Cortex of kidney (tissue), 1 donor: ENCODE measurements at places on chromosomes 1 and 21.

- no peak for DNase-seq
These were observed 20.7 kb upstream of the IKBKE start for GRCh38 chr1:206449565-206449964.

DNA sequence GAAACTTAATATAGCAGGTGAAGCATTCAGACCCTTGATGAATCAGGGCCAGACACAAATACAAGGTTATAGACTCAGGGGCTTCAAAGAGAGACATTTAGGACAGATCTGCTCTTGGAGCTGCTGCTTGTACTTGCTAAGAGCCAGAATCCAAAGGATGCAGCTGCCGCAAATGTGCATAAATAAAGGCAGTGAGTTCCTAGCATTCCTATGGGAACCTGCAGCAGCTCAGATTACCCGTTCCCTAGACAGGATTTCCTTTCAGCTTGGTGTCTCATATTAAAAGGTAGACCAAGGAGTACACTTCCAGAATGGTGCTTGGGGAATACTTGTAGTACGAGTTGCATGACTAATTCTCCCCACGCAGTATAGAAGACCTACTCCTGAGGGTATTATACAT lies 9.7 kb upstream of the LRRC53 start:
- DNase-seq, result no peak

GRCh38 chr1:169053196-169053595 lies 53.3 kb upstream of the ATP1B1 start:
- DNase-seq, result no peak

DNA sequence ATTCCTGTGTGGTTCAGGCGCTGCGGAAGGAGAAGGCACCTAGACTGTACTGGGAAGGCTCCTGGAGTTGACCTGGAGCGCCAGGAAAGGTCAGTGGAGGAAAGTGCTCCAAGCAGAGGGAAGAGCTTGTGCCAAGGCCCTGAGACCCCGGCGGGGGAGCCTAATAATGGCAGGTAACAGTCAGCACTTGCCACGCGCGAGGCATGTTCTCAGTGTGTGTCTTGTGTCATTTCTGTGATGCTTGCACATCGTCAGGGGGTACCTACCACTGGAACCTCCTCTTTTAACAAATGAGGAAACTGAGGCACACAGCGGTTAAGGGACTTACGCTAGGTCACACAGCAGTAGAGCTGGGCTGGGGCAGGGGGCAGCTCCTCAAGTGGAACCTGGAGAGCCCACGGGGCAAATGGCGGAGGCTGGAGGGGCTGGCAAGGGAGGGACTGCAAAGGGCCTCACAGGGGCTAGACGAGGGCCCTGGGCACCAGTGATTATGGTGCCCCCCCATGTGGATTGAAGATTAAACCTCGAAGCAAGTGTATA lies 976 bp upstream of the BMP8B start:
- no peak for DNase-seq

GRCh38 chr1:21217812-21218596 lies 41.3 kb upstream of the EIF4G3 start:
- no peak for DNase-seq

GRCh38 chr1:68107771-68108170 lies 57.3 kb upstream of the DIRAS3 start:
- DNase-seq, result no peak

- no peak for DNase-seq
These were observed 156.4 kb downstream of the PTGER3 start for GRCh38 chr1:70891051-70891843.

- no peak for DNase-seq
These were observed 101.7 kb downstream of the NAV1 start for GRCh38 chr1:201640624-201641023.

DNA sequence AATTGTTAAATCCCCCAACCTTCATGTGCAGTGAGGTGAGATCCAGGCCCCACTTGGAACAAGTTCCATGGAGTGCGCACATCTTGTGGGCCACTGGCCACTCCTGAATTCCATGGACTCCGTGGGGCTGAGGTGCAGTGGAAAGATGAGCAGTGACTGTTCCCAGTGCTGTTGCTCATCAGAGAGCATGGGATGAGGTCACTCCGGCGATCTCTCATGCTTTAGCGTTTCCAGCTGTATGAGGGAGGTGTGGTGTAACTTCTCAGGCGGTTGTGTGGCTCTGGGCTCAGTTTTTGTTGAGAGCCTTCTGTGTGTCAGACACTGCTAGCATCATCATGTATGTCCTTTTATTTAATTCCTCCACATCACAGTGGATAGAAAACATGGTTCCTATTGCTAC lies 96.2 kb downstream of the GALNT2 start:
- DNase-seq, result no peak
